Activated naive CD8-positive, alpha-beta T cell treated with anti-CD3 and anti-CD28 coated beads for 36 hours (primary cell): ENCODE measurements at places on chromosomes 4 and X.

GRCh38 chr4:87465739-87466366, 43.5 kb downstream of the NUDT9 start:
- DNase-seq, result no peak
- H3K4me1 ChIP-seq, result peaks cover 2% of the 10 kb centered on the region
- no peak overlapping the region for H3K4me3 ChIP-seq
- H3K36me3 ChIP-seq, result no peaks in the 10 kb centered on the region
- no peak overlapping the region for H3K27ac ChIP-seq
- H3K27me3 ChIP-seq, result no peaks in the 10 kb centered on the region

- no peak for DNase-seq
- H3K36me3 ChIP-seq, result no peaks in the 10 kb centered on the region
- no peak overlapping the region for H3K27ac ChIP-seq
- no peaks in the 10 kb centered on the region for H3K27me3 ChIP-seq
These were observed 1328.3 kb downstream of the C4orf33 start for GRCh38 chr4:130424211-130424610.

- peaks cover 25% of the 10 kb centered on the region for H3K27me3 ChIP-seq
- H3K4me1 ChIP-seq, result peaks cover 4% of the 10 kb centered on the region
- no peak for DNase-seq
These were observed 45.2 kb downstream of the STARD8 start for GRCh38 chrX:68692651-68693050.

DNA sequence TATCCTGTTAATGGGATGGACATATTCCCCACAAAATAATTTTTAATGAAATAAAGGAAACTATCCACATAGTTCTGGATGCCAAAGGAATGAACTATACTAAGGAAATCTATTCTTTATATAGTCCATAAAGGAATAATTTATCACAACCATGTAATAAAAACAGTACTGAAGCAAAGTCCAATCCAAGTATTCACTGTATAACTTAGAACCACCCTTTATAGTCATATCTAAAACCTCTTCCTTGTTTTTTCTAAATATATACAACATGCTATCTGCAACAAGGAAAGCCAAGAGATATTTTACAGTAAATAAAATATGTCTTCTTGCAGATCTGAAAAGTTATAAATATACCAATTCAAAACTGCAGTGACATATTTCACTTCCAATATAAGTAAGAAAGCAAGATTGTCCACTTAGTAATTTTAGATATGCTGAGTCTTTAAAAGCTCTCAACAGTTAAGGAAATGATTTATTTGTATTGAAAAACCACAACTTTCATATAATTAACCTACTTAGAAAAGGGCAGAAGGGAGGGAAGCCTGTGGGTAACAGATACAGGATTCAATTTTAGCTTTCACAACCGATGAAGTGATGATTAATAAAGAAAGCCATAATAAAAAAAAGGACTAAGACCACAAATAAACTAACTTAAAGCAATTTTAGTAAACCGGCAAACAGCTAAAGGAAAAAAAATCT, 8.0 kb downstream of the NR3C2 start:
- H3K27me3 ChIP-seq, result no peaks in the 10 kb centered on the region
- H3K4me3 ChIP-seq, result peak overlapping the region; percentile 34
- H3K36me3 ChIP-seq, result peaks cover 12% of the 10 kb centered on the region

DNA sequence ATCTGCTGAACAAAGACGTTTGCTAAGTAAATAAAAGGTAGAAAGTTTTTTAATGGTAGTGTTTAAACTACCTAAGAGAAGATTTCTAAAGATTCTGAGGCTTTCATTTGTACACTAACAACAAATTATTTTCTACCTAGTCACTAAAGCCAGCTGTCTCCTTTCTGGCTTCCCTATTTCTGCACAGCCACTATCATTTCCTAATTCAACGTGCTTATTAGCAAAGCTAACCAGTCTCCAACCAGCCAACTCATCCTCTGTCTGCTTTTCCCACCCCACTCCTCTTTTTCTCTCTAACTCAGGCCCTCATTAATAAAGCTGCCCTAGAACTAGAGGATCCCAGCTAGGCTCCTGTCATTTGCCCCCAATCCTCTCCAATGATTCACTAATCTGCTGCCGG, 118.2 kb downstream of the ZNF827 start:
- no peak overlapping the region for H3K4me3 ChIP-seq
- no peaks in the 10 kb centered on the region for H3K27me3 ChIP-seq
- DNase-seq, result no peak
- peaks cover 22% of the 10 kb centered on the region for H3K4me1 ChIP-seq
- no peak overlapping the region for H3K27ac ChIP-seq

- peak overlapping the region; percentile 94 for H3K4me3 ChIP-seq
- peak overlapping the region; percentile 100 for H3K27ac ChIP-seq
- H3K4me1 ChIP-seq, result peaks cover 30% of the 10 kb centered on the region
These were observed 2.0 kb downstream of the DDX3X start for GRCh38 chrX:41335958-41336331.

DNA sequence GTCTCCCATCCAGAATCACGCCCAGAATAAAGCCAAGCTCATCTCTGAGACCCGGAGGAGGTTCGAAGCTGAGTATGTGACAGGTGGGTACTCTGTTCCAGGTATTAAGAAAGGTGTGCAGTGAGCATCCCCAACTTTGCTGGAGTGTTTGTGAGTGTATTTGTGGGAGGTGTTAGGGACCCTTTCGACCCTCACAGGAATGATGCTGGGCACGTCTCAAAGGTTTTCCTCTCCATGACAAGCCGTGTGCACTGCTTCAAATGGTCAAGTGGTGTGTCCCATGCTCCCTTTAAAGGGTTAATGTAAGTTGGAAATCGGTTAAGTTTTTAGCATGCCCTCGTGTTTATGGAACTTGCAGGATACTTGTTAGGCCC, 442 bp downstream of the MOSPD2 start:
- no peaks in the 10 kb centered on the region for H3K27me3 ChIP-seq
- no peak for DNase-seq
- peak overlapping the region; percentile 83 for H3K4me3 ChIP-seq
- H3K4me1 ChIP-seq, result peaks cover 5% of the 10 kb centered on the region

DNA sequence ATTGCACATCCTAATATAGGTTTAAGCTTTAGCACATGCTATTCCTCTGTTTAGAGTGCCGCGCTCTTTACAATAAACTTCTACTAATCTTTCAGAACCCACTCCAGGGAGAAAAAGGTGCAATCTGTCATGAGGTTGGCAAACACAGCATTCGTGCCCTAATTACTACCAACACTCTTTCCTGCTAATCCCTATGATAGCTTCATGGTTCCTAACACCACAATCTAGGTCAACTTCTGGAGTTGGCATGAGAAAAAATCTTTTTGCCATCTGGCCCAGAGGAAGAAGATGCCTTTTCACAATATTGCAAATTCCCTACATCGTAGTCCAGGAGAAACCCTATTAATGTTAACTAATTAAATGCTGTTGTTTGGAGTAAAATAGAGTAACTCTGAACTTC, 39.6 kb downstream of the TMA16 start:
- H3K27ac ChIP-seq, result no peak overlapping the region
- DNase-seq, result no peak
- H3K4me1 ChIP-seq, result no peaks in the 10 kb centered on the region
- no peak overlapping the region for H3K4me3 ChIP-seq

DNA sequence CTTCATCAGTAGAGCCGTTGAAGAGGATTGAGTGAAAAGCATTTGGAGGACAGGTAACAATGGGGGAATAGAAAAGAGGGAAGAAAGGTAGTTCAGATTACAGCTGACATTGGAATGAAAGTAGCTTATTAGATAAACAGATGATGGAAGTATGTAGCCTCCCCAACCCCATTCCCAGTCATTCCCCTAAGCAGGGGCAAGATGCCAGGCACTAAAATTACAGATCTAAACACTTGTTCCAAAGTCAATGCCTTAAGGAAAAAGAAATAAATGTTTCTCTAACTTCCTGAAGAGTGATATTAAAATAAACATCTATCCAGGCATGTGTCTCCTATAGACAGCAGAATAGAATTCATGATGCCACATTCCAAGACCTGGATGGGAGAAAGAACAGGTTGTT, 350.8 kb downstream of the PDGFC start:
- no peaks in the 10 kb centered on the region for H3K27me3 ChIP-seq
- H3K27ac ChIP-seq, result no peak overlapping the region
- no peak for DNase-seq
- H3K4me3 ChIP-seq, result no peak overlapping the region
- H3K36me3 ChIP-seq, result no peaks in the 10 kb centered on the region

DNA sequence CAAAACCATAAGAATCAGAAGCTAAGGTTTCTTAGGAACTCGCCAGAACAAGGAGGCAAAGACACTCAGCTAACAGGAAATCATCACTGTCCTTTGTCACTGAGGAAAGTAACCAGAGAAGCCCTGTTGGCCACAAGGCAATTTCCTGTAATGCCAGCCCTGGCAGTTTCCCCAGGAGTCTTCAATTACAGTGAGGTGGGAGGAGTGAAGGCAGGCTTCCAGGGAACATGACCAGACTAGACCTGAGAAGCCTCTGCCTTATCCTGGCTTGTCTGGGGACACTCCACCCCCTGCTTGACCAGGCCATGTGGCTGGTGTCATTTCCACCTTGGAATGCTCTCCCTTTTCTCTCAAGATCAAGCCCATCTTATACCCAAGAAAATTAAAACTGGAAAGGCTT, 125.3 kb downstream of the COL4A6 start:
- H3K27me3 ChIP-seq, result no peaks in the 10 kb centered on the region
- no peak overlapping the region for H3K4me3 ChIP-seq
- H3K36me3 ChIP-seq, result no peaks in the 10 kb centered on the region
- no peak overlapping the region for H3K27ac ChIP-seq
- no peak for DNase-seq
- no peaks in the 10 kb centered on the region for H3K4me1 ChIP-seq

- no peak overlapping the region for H3K27ac ChIP-seq
- no peaks in the 10 kb centered on the region for H3K27me3 ChIP-seq
- H3K4me3 ChIP-seq, result no peak overlapping the region
- no peaks in the 10 kb centered on the region for H3K4me1 ChIP-seq
- no peak for DNase-seq
These were observed 207.1 kb upstream of the PCDH18 start for GRCh38 chr4:137739391-137739790.

- H3K27ac ChIP-seq, result no peak overlapping the region
- no peak for DNase-seq
- H3K4me1 ChIP-seq, result peaks cover 21% of the 10 kb centered on the region
- peaks cover 3% of the 10 kb centered on the region for H3K36me3 ChIP-seq
These were observed 91.5 kb downstream of the HPRT1 start for GRCh38 chrX:134551376-134552048.

GRCh38 chr4:101020956-101021355, 326.4 kb downstream of the PPP3CA start:
- peaks cover 40% of the 10 kb centered on the region for H3K4me1 ChIP-seq
- no peak for DNase-seq
- peak overlapping the region; percentile 34 for H3K27ac ChIP-seq
- peaks cover 12% of the 10 kb centered on the region for H3K36me3 ChIP-seq

DNA sequence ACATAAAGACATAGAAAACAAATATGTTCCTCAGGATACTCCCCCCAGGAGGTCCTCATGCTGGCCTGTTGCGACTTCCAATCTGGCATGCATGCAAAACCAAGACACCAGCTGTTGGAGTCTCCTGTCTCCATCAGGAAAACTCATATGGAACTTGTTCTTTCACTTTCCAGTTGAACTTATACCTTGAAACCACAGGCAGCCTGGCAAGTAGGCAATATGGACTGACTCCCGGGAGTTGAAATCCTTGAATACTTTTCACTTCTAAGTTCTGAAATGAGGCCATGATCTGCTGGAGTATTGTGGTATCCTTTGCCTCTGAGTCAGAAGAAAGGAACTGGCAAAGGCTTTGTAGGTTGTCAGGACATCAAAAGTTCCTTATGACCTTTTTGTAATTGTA, 444.2 kb downstream of the IDS start:
- H3K27me3 ChIP-seq, result no peaks in the 10 kb centered on the region
- H3K4me1 ChIP-seq, result no peaks in the 10 kb centered on the region
- no peaks in the 10 kb centered on the region for H3K36me3 ChIP-seq
- no peak overlapping the region for H3K27ac ChIP-seq
- H3K4me3 ChIP-seq, result no peak overlapping the region

DNA sequence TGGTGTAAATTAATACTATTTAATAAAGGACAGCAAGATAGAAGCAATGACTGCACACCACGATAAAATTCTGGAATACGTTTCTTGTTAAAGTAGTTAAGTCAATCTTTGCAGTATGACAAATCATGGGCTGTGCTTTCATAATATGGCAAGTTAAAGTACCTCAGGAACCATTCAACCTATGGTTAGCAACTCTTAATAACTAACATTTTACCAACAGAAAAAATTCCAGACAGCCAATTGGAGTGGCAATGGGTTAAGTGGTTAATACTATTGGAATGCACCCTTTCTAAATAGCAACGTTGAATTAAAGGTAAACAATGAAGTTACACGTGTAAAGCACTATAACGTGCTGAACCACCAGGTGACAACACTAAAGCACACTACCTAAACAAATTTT, 72.4 kb upstream of the ZCCHC13 start:
- H3K4me3 ChIP-seq, result no peak overlapping the region
- no peaks in the 10 kb centered on the region for H3K27me3 ChIP-seq
- no peak for DNase-seq

DNA sequence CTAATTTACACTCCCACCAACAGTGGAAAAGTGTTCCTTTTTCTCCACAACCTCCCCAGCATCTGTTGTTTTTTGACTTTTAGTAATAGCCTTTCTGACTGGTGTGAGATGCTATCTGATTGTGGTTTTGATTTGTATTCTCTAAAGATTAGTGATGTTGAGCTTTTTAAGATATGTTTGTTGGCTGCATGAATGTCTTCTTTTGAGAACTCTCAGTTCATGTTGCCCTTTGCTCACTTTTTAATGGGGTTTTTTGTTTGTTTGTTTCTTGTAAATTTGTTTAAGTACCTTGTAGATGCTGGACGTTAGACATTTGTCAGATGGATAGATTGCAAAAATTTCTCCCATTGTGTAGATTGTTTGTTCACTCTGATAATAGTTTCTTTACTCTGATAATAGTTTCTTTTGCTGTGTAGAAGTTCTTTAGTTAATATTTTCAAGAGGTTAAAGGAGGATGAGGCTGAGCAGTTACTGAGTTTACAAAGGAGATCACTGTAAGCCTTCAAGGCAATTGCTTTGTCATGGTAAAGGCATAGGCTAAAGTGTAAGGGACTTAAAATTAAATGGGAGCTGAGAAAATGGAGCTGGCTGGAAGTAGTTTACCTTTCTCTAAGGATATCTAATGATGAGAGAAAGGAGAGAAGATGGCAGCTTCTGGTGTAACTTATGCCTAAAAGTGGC, 323.4 kb downstream of the PCDH7 start:
- H3K4me1 ChIP-seq, result no peaks in the 10 kb centered on the region
- H3K27ac ChIP-seq, result no peak overlapping the region
- no peak for DNase-seq
- no peak overlapping the region for H3K4me3 ChIP-seq

DNA sequence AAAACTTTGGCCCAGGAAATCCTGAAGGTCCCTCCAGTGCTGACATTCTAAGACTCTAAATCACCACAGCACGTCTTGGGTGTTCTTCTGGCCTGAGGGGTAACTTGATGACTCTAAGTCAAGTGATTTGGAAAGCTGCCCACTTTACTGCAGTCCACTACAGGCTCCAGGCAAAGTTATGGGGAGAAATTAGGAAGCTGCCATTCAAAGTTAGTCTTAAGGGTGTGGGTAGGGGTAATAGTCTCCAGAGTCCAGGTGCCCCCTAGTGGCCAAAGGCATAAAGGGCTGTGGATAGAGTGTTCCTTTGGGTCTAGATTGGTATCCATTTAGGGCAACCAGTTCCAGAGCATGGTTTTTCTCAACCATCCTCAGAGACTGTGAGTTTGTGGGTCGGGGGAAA, 38.7 kb upstream of the SLC16A2 start:
- DNase-seq, result peak; percentile 30
- H3K27ac ChIP-seq, result no peak overlapping the region
- H3K27me3 ChIP-seq, result peaks cover 7% of the 10 kb centered on the region
- H3K4me3 ChIP-seq, result no peak overlapping the region

- no peaks in the 10 kb centered on the region for H3K36me3 ChIP-seq
- DNase-seq, result no peak
- H3K27me3 ChIP-seq, result no peaks in the 10 kb centered on the region
- no peaks in the 10 kb centered on the region for H3K4me1 ChIP-seq
- no peak overlapping the region for H3K27ac ChIP-seq
These were observed 220.8 kb downstream of the SHROOM3 start for GRCh38 chr4:76655566-76656479.
